ENCODE measurements at places on chromosomes 4 and X.
A peak's percentile ranks its signal among the peaks of the same experiment; 100 is the strongest.

DNA sequence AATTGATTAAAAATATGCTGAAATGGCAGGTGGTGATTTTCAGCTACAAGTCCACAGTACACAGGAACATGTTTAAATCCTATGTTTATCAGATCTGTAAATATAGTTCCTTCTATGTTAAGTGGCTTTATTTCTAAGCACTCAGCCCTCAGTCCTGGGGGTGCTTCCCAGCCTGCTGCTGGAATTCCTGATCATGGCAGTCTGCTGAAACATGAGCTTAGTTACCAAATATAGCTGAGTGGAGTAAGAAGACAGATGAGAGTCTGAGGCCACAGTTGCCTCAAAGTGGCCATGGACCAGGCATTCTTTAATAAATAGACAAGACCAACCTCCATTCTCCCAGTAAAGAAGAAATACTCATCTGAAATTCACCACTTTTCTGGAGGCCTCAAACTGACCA, 17.1 kb upstream of the DDX60 start:
- DNase-seq = no peak

DNA sequence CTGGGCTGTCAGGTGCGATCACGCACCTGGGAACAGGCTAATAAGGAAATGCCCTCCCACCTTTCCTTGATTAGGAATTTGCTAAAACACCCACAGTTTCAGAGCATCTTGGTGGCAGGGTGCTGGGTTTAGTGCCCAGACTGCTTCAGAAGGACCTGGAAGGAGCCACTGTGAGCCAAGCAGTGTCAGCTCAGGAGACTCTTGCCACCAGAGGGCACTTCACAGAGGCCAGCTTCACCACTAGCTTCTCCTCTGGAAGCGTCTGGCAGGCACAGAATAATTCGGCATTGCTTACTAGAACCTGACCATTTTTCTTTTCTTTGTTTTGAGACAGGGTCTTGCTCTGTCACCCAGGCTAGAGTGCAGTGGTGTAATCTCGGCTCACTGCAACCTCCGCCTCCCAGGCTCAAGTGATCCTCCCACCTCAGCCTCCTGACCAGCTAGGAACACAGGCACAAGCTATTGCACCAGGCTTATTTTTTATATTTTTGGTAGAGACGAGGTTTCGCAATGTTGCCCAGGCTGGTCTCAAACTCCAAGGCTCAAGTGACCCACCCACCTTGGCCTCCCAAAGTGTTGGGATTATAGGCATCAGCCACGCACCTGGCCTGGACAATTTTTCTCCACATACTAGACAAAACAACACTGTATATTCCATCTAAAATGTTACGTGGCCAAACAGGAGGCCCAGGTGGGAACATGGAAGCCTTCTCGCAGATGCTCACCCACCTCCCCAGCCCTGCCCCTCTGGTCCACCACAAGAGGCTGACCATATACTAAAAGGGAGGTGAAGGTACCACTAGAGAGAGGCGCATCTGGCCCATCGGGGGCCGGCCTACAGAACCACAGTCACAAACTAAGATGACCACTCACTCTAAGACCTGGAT, 14.1 kb downstream of the NOP14 start:
- DNase-seq = no peak

DNA sequence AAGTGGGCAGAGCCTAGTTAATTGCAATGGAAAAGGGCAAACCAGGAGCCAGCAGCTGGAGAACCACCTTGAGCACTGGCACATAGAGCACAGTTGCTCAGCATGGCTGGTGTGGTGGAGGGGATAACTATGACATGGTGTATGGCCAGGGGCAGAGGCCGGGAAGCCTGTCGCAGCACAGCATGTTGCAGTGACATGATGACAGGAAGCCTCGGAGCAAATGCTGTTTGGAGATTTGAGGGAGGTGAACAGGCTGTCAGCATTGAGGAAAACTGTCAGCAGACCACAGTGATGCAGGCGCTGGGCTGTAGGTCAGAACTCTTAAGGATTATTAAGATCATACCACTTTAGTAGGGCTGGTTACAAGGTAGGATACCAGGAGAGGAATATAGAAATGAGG, 228.7 kb downstream of the CBR4 start:
- no peak for DNase-seq

DNA sequence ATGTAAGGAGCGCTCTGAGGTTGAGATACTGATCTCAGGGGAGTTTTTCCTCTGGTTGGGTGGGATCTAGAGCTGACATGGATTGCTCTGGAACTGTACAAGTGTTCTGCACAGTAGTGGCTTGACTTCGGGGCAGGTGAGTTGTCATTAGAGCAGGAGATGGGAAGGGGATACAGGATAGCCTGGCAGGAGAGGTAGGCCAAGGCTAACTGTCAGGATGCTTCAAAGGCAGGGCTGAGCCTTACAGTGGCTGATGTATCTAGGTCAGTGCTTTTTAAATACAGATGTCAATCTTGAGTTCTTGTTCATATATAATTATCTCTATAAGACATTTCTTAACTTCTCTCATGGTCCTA, 43.5 kb upstream of the RELL1 start:
- no peak for DNase-seq

GRCh38 chrX:10326578-10326977, 169.8 kb downstream of the CLCN4 start:
- no peak for DNase-seq

DNA sequence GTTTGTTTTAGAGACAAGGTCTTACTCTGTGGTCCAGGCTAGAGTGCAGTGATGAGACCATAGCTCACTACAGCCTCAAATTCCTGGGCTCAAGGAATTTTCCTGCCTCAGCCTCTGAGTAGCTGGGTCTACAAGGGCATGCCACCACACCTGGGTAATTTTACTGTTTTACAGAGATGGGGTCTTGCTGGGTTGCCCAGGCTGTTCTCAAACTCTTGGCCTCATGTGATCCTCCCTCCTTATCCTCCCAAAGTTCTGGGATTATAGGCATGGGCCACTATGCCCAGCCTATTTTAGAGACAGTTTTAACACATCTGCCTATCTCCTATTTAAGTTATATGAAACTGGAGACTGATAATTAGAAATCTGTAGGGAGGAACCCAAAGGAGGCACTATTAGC, 53.8 kb downstream of the SPRY1 start:
- no peak for DNase-seq

DNA sequence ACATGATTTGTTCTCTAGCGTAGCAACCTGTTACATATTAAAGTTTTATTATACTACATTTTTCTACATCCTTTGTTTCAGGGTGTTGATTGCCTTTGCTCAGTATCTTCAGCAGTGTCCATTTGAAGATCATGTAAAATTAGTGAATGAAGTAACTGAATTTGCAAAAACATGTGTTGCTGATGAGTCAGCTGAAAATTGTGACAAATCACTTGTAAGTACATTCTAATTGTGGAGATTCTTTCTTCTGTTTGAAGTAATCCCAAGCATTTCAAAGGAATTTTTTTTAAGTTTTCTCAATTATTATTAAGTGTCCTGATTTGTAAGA, 2.4 kb downstream of the ALB start:
- no peak for DNase-seq

DNA sequence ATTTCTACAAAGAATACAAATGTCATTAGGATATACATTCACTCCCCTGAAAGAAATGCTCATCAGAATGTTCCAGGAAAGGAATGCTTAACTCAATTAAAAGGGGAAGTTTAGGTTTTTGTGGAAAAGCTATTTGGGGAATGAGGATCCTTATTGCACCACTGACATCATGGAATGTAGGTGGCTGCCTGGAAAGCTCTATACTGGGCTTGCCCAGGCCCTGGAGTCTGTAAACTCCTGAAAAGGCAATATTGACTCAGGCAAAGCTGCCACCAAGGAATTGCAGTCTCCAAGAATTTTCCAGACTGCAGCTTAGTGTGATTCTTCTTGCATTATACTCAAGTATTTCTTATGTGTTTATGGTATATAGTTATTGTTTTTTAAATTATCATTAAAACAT, 15.7 kb downstream of the DAPP1 start:
- no peak for DNase-seq

DNA sequence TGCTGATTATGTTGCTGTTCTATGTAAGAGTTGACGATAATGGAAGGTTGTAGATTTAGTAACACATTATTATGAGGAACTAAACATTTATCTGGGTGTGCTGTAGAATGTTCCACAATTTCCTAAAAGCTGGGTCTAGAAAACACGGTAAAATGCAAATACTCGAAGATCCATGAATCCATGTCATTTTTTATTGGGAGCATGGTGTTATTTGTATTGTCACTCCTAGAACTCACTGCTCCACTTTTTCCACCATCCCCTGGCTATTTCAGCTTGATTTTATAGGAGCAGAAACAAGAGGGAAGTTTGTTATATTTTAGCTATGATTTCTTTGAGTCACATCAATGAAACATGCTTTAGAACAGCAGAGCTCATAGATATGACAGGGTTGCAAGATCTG, 155.0 kb upstream of the ANK2 start:
- no peak for DNase-seq

DNA sequence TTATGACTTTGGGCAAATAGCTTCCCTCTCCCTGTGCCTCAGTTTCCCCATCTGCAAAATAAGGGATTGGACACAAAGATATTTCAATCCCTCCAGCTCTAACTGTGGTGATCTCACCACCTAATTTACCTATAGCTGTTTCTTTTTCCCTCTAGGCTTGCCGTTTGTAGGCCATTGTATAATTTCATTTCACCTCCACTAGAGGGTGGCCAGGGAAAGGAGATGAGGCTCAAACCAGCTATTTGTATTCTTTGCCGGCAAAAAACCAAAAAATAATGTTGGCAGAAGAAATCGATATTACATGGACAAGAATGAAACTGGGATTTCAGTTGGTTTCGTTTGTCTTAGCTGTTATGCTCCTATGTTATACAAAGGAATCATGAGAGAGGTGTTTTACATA, 36.1 kb upstream of the DOCK11 start:
- peak; percentile 59 for DNase-seq

Data from NCI-H774 (cell line).